ENCODE measurements at places on chromosomes 13 and 19.

GRCh38 chr13:94707400-94708021, 4.8 kb downstream of the SOX21 start:
- DNase-seq = no peak

DNA sequence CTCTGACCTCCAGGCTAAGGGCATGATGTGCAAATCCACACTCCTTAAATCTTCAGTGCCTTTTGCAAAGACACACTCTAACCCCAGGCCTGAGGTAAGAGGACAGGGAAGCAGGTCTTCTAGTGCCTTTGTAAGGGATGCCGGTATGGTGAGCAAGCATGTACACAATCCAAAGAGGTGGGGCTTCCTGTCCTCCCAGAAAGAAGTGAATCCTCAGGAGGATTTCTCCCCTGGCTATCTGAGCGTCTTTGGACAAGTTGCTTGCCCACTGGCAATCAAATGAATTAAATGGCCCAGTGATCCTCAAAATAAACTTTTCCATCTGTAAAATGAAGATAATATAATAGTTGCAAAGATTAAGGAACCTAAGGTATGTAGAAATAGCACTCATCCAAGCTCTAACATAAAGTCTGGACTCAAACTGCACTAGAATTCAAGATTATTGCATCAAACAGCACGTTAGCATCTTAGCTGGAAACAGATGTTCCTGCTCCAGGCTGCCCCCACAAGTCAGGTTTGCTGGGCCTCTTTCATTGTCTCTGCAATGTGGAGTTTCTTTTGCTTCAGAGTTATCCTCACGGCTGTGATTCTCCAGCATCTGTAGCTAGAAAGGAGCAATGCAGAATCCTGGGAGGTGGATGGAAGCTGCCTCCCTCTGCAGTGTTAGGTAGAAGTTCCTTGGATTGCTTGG, 249.6 kb downstream of the TSHZ3 start:
- peak; percentile 86 for DNase-seq

- DNase-seq = peak; percentile 63
Observed at GRCh38 chr13:32734511-32734910, 148.3 kb downstream of the PDS5B start.

DNA sequence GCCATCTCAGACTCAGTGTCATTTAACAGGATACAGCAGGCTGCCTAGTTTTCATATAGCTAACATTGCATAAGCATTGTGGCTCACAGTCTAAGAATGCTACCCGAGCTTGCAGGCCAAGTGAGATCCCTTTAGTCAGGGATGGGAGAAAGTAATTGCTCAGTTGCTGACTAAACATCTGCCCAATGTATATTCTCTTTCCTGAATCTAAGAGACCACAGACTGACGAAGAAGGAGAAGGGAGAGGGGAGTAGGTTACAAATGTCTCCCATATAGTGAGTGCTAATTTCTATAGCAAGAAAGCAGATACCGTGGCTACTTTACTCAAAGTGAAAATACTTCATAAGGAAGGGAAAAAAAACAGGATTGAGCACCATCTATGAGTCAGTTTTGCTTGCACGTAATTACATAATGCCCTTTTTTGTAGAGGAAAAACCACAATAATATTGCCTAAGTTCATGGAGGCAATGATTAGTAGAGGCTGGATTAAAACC, 453.9 kb downstream of the COG6 start:
- peak; percentile 97 for DNase-seq

- no peak for DNase-seq
Observed at GRCh38 chr13:36293497-36293896, 4.1 kb downstream of the CCDC169 start.

GRCh38 chr19:46603752-46604231, 2.7 kb downstream of the CALM3 start:
- DNase-seq = no peak

DNA sequence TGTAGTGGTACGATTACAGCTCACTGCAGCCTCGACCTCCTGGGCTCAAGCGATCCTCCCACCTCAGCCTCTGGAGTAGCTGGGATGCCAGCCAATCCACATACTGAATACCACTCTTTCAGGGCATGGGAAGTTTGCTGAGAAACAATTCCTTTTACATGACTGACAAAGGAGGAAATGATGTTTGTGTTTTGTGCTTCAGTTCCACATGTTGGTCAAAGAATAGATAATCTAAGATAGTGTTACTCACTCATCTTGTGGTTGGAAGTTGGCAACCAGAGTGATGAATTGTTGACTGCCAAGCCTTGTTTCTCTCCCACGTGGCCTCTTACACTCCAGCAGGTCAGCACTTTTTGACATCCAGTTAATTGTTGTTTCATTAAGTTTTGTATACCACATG, 7.6 kb downstream of the MBD3L2B start:
- no peak for DNase-seq

- no peak for DNase-seq
Observed at GRCh38 chr13:44195245-44195644, 178.4 kb upstream of the SERP2 start.

DNA sequence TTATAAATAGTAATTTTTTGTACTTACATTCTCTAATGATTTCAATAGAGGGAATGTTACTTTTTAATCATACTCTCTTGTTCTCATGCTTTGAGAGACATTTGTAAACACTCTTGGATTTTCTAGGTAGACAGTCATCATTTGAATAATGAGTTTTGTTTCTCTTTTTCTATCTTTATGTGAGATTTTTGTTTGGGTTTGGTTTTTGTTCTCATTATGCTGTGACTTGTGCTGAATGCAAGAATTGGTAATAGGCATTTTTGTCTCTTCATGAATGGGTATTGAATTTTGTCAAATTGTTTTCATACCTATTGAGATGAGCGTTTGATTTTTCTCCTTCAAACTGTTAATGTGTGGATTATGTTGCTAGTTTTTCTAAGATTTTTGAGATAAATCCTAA, 56.8 kb upstream of the GPR183 start:
- DNase-seq = no peak

DNA sequence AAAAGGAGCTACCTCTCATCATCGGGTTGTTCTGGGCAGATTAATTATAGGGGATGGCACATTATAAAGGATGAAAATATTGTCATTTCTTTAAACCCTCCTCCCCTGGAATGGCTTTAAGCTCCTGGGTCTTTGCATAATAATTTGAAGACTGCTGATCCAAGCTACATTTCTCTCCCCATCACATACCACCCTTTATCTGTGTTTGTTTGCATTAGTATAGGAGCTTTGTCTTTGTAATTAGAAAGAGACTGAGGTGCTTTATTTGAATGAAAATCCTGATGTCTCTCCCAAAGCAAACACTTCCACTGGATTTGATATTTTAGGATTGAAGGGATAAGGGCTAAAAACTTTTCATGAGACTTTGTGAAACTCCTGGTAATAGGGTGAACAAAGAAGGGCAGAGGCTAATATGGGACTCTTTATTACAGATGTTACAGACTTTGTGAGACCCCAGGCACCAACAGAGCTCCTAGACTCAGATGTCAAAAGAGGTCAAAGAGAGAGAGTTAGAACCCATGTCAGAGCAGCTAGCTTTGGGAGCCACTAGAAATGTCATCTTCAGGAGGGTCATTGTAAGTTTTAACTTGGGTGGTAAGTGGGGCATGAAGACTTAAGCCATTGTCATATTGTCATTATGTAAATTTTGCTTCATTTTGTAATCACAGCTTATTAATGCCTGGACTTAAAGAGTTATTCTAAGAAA, 75.3 kb upstream of the RXFP2 start:
- DNase-seq = no peak

All from fibroblast of the aortic adventitia (primary cell).